PC-9 (cell line): ENCODE measurements at places on chromosomes 1 and 21.

DNA sequence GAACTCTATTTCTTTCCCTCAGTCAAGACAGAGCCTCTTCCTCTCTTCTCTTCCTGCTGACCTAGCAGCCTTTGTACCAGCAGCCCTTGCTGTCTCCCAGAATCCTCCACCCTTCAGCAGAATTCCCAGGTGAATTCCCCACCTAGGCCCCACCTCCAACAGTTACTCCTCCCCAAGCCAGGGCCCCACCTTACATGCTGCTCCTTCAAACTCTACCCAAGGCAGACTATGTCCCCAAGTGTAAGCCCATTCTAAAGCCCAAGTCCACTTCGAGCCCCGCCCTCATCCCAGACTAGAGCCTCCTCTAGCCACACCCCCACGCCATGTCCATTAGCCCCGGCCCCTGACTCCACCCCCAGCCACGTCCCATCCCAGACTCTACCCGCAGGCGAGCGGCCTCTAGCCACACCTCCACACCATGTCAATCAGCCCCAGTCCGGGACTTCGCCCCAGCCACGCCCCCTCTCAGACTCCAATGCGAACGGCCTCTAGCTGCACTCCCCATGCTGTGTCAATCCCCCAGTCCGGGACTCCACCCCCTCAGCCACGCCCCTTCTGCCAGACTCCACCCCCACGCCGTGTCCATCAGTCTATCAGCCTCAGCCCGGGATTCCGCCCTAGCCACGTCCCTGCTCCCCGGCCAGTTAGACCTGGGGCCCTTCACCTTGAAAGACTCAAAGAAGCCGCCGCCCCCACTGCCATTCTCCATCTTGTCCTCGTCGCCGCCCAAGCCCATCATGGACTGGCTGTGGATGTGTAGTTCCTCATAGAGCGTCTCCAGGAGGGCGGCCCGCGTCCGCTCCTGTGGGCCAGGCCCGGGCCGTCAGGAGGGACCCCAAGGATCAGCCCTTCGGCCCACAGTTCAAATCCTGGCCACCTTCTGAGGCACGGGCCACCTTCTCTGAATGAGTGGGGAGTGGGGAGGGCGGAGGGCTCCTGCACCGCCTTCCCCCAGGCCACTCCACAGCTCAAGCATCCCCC is 61.3 kb downstream of the RAP1GAP start:
- DNase-seq = peak; percentile 67

DNA sequence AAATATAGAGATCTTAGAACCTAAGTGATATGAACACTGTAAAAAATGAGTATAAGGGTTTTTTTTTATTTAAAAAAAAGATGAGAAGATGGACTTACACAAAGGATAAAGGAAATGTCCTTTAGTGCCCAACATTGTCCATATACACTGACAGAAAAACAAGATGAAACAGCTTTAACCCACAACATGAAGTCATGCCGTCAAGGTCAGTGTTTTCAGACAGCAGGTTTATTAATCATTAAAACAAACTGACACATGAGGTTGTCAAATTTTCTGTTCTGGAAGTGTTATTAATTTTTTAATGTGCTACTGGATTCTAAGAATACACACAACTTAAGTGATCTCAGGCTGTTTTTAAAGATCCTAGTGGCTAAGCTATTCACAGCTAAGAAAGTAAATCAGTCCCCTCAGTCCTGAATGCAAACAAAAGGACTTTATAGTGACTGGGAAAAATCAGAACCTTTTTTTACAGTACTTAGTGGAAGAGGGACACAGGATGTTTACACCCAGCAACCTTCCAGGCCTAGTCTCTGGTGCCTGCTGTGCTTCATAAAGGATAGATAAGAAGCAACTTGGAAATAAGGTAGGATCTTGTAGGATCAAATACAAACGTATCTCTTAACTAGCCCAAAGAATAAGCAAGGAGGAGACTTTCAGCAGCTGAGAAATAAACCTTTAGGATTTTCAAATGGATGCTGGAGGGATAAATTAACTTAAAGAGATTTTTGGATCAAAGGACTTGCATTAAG is 21.9 kb upstream of the PKN2 start:
- DNase-seq = no peak

DNA sequence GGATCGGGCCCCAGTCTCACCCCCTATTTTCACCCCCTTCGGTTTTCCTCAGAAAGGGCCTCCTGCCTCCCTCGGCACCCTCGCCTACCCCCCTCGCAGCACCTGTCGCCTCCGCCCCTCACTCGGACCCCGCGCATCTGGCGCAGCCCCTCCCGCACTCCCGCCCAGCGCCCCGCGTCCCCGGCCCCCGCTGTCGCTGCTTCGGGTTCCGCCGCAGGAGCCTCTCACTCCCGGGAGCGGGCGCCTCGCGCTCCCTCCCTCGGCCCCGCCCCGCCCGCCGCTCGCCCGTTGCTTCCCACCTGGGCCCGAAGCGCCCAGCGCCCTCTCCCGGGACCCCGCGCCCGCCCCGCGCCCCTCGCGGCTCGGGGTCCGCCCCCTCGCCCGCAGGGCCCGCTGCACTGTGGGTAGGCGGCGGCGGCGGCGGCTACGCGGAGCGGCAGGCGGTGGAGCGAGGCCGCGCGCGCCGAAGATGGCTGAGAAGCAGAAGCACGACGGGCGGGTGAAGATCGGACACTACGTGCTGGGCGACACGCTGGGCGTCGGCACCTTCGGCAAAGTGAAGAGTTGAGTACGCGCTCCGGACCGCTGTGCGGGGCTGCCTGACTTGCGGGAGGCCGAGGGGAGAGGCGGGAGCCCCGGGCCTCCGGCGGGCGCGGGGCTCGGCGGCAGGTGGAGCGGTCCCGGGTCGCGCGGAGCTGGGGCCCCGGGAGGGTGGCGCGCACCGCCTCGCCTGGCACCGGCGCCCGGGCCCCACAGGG is at the start of gene PRKAA2:
TSS of gene PRKAA2 (plus strand) at position 396 of the 758 bp plus-strand sequence. CDS start at position 470, 74 bp downstream.
- peak; percentile 63 for DNase-seq

DNA sequence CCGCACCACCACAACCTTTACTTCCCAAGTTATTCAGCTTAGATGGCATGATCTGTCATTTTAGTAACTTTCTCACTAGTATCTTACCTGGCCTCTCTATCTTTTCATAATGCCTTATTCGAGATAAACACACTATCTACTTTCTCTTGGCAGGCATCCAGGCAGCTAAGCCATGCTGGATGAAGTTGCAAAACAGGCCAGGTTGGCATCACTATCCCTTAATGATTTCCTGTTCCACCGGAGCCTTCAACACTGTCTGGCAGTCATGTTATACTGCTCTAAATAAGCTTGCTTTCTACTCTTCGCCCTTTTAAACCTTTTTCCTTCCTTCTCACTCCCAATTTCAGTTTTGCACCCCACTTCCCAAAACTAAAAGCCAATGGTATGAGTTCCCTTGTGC is 12.0 kb upstream of the KCNH1 start:
- peak; percentile 15 for DNase-seq

DNA sequence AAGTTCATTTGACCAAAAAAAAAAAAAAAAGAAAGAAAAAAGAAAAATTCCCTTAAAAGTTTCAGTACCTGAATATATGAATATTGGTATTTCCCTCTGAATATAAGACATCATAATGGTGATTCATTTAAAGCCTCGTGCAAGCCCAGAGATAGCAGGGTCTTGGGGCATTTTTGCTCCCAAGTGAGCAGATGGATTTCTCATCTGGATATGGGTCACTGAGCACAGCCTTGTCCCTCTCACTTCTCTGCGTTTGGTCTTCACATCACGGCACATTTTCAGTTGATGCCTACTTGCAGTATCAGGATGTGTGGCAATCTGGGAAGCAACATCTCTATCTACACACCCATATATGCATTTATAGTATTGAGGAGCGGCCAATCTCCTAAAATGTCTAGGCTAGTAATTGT is 12.7 kb downstream of the CD58 start:
- DNase-seq = no peak

GRCh38 chr1:181816608-181817007 is 244.9 kb downstream of the ZNF648 start:
- DNase-seq = no peak

GRCh38 chr1:174726167-174726879 is 273.4 kb upstream of the CACYBP start:
- DNase-seq = no peak

GRCh38 chr1:185969524-185969991 is 235.4 kb downstream of the HMCN1 start:
- no peak for DNase-seq

DNA sequence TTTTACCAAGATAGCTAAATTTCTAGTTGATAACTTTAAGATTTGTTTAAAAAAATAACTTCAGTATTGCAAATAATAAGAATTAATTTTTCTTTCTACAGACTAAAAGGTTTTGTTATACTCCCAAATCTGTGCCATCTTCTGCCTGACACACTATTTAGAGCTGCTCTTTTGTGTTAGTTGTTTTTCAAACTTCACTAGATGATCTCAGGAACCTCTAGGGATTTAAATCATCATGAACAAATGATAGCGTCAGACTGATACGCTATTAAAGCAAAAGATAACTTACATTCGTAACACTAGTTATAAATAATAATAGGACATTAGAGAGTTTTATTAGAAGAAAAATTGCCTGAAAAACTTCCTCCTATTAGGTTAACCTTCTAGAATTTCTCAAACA is 243.1 kb upstream of the CXADR start:
- DNase-seq = no peak

GRCh38 chr1:186112280-186112679 is 262.8 kb downstream of the TPR start:
- no peak for DNase-seq

DNA sequence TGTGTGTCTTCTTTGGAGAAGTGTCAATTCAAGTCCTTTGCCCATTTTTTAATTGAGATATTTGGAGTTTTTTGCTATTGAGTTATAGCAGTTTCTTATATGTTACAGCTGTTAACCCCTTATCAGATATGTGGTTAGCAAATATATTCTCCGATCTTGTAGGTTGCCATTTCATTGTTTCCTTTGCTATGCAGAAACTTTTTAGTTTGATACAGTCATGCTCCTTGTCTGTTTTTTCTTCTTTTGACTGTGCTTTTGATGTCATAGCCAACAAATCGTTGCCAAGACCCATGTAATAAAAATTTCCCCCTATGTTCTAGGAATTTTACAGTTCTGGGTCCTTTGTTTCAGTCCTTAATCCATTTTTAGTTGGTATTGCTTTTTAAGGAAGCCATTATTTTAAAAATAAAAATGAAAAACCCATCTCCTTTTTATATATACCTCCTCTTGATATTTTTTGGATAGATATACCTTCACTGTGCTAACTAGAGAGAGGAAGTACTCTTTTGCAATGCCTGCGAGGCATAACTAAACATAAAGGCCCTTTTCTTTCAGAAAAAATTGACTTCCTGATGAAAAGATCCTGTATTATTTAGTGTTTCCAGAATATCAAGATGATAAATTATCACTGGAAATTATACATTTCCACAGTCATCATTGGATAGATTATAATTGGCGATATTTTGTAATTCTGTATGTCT is 127.8 kb downstream of the HS2ST1 start:
- no peak for DNase-seq

DNA sequence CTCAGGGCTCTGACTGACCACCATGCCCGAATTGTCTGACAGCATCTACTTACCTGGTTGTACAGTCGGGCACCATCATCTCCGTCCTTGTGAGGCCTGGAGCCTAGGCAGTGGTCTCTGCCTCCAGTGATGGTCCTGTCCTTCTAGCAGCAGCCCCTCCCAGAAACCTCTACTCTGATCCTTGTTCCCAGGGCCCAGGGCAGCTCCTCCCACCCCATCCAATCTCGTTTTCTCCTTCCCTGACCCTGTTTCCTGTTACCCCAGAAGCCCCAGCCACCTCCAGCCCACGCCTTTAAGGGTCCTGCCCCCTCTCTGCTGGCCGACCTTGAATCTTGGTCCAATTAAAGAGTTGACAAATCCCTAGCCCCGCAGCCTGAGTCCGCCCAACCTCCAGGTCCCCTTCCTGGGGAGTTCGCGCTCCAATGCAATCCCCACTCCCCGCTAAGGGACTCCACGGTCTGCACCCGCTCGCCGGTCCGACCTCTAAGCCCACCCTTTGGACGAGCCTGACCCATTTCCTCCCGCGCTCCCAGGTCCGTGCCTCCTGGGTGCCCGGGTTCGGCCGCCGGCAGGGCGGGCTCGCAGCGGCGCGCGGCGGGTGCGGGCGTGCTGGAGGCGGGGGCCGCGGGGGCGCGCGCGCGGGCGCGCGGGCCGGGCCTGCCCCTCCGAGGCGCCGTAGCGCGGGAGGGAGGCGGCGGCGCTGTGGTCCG is at the start of gene B4GALT2:
TSS of gene B4GALT2 (plus strand) at position 660 of the 710 bp plus-strand sequence. CDS start 1,951 bp downstream, outside the sequence.
- DNase-seq = peak; percentile 55
